Stimulated activated CD4-positive, alpha-beta T cell treated with anti-CD3 and anti-CD28 coated beads, TNF-alpha, amount 100 ng/mL, for 24 hours (primary cell): ENCODE measurements at places on chromosomes 2 and 18.
A peak's percentile ranks its signal among the peaks of the same experiment; 100 is the strongest.

GRCh38 chr2:238891457-238892203 lies 43.7 kb downstream of the TWIST2 start:
- no peak for DNase-seq

GRCh38 chr18:76673281-76674185 lies 148.8 kb upstream of the ZNF236 start:
- DNase-seq, result no peak

- no peak for DNase-seq
Measured at GRCh38 chr2:173252581-173252980, 102.1 kb upstream of the CDCA7 start.

DNA sequence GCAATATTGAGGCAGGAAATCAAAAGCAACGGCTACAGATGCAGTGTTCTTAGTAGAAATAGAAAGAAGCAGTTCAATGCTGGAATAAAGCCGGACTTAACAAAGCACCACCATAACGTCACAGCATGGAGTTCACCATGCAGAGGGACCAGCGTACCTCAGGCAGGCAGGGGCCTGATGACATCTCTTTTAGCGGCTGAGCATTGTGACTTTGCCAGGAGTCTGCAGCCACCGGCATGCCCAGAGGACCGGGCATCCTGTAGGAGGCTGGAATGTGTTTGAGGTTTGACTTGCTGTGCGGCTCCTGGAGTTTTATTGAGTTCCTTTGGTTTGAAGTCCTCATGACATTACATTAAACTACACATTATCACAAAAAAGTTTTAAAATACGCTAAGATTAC lies 139.8 kb downstream of the UXS1 start:
- no peak for DNase-seq

- no peak for DNase-seq
Measured at GRCh38 chr2:134704173-134704572, 14.6 kb downstream of the TMEM163 start.

- DNase-seq, result no peak
Measured at GRCh38 chr2:85187069-85187468, 53.9 kb downstream of the TCF7L1 start.

GRCh38 chr2:174036825-174037224 lies 71.7 kb upstream of the SP3 start:
- DNase-seq, result no peak

DNA sequence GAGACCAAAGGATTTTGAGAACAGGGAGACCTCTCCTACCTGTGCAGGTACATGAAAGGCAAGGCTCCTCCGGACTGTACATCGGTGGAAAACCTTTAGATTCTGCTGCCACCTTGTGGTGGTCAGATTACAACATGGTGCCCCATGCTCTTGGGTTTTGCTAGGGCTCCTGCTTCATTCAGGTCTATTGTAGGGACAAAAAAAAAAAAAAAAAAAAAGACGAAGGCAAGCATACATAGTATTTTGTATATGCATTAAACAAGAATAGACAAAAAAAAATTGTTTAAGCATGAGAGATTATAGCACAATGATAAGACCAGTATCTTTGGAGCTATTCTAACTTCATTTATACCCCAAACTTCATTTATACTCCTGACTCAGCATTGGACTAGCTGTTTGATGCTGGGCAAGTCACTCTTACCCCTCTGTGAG lies 27.4 kb upstream of the SPR start:
- peak; percentile 34 for DNase-seq

GRCh38 chr2:176112375-176113302 lies 3.9 kb upstream of the HOXD10 start:
- no peak for DNase-seq

GRCh38 chr2:167128130-167128529 lies 239.8 kb downstream of the XIRP2 start:
- DNase-seq, result no peak
